ENCODE measurements at places on chromosomes 3 and 15.

DNA sequence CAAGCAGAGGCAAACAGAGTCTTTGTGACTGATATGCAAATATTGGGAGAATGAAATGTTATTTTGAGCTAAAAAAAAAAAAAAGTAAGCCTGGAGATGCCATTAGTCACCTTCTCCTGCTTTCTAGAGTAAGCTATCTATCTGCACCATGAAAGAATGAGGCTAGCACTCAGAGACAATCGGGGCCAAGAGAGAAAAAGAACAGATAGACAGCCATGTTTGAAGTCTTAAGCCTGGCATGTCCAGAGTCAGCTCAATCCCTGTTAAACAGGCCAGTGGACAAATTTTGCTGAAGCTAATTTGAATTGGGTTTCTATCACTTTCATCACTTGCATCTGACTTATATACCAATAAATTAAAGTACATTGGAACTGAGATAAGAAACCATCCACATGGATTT lies 204.4 kb downstream of the SLC9A9 start:
- no peak for DNase-seq

- no peak for DNase-seq
Observed at GRCh38 chr3:133855772-133856171, 39.9 kb downstream of the RAB6B start.

DNA sequence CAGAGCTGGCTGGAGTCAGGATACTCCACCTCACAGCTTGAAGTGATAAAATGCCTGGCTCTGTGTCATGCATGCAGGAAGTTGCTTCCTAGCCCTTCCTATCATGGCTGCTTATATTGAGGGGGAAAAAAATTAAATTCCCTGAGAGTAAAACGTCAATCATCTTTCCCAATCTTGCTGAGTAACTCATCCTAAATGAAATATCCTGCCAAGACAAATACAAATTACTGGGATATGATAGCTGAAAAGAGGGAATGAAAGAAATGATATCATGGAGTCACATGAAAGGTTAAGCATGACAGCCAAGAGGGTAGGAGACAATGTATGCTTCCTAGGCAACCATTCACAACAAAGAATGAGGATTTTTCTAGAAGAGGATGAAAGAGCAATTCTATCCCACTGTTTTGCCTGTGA lies 110.6 kb downstream of the ABI3BP start:
- no peak for DNase-seq

DNA sequence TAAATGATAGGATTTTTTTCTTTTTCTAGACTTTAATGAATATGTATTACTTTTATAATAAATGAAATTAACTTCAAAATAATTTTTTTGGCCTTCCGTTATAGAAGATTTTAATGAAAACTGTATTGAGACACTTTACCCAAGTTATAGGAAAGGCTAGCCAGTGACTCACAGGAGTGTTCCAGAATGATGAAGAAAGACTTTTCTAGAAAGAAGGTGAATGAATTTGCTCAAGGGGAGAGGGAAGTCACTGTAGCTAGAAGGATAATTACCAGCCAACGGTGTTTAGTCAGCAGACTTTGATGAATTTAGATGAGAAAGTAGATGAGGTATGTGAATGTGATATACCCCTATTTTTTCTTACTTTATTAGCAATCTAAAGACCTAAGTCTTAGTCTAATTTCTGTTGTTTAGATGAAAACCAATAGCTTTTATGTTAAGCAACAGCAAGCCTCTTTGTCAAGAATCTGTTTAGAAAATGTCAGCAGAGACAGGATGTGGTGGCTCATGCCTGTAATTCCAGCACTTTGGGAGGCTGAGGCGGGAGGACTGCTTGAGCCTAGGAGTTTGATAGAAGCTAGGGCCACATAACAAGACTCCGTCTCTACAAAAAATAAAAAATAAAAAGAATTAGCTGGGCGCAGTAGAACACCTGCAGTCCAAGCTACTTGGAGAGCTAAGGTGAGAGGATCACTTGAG lies 3.2 kb downstream of the ALAS1 start:
- DNase-seq, result no peak

- no peak for DNase-seq
Observed at GRCh38 chr3:153443961-153444360, 281.9 kb downstream of the RAP2B start.

- DNase-seq, result no peak
Observed at GRCh38 chr15:36589971-36590370, 10.5 kb downstream of the CDIN1 start.

- no peak for DNase-seq
Observed at GRCh38 chr3:68458581-68458980, 473.8 kb downstream of the TAFA4 start.

GRCh38 chr3:25527336-25527735 lies 99.3 kb downstream of the RARB start:
- no peak for DNase-seq

DNA sequence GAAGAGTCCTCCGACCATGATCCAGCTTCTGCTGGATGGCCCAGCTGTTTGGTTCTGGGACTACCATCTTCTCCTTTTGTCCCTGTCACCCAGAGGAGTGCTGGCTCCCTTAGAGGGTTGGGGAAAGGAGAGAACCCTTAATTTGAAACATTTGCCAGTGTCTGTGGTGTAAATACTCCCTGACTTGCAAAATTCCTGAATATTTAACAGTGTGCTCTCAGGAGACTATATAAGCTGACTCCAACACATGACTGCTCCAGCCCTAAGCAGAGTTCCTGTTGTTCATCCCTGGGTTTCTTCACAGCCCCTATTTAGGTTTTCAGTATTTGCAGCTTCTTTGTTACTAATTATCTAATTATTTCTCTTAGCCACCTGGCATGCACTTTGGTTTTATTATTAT lies 133.1 kb downstream of the CPNE4 start:
- no peak for DNase-seq

All from hippocampal formation (tissue), 2 donors.